ENCODE measurements at places on chromosomes 4 and X. TPM values are rescaled to one million over a fixed set of nuclear protein-coding genes. Genes with fewer than 3 reads are reported as not detected.

Gene MSN
- total RNA-seq, result 37.1 TPM

Gene BBS12
- 4.7 TPM for total RNA-seq

Gene RAB33A
- 0.88 TPM for total RNA-seq

DNA sequence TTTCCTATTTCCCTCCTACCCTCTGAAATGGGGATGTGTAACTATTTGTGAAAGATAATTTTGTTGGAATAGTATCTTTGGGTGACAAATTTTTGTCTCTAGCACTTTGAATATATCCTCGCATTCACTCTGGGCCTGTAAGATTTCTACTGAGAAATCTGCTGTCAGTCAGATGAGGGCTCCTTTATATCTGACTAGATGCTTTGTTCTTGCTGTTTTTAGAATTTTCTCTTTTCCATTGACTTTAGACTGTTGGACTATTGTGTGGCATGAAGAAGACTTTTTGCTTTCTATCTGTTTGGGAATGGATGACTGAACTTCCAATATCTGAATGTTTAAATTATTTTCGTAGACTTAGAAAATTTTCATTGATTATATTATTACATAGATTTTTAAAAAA, 54.2 kb upstream of the GRID2 start:
- H3K4me3 ChIP-seq, result no peak overlapping the region
- no peaks in the 10 kb centered on the region for H3K4me1 ChIP-seq
- no peak for DNase-seq
- no peaks in the 10 kb centered on the region for H3K36me3 ChIP-seq

DNA sequence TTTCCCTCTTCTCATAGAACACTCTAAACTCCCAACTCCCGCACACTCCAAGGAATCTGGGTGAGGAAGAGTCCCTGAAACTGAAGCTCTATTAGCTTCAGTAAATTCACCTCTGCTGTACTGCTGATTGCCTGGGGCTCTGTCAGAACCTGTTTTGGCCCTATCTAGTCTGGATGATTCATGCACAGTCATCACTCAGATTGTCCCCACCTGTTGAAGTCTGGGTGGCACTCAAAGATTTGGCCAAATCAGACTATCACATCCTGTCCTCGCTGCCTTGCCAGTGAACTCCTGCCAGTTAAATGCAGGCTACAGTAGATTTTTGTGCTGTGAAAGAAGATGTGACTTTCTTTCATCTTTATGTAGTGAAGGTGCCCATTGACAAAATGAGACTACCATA, 63.5 kb upstream of the EMCN start:
- H3K27me3 ChIP-seq, result no peaks in the 10 kb centered on the region
- H3K27ac ChIP-seq, result no peak overlapping the region
- no peaks in the 10 kb centered on the region for H3K4me1 ChIP-seq

Gene ADGRL3
- total RNA-seq, result 39.6 TPM

DNA sequence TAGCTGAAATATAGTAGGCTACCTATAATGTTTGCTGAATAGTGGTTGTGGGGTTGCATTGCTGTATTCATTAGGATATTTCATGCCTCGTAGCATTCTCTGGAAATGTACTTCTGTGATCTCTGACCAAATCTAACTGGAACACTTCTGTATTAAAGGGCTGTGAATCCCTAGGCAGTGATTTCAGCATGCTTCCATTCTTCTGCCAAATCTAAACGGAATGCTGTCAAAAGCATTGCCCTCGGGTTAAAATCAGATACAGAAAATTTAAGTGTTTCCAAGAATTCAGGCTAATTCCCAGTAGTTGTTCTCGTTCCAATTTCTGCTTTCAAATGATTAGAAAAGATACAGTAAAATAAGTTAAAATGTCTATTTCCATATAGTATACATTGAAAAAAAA, 1847.5 kb upstream of the IGFBP7 start:
- H3K4me3 ChIP-seq, result no peak overlapping the region
- no peaks in the 10 kb centered on the region for H3K36me3 ChIP-seq
- H3K27me3 ChIP-seq, result no peaks in the 10 kb centered on the region
- no peaks in the 10 kb centered on the region for H3K4me1 ChIP-seq
- H3K27ac ChIP-seq, result no peak overlapping the region

DNA sequence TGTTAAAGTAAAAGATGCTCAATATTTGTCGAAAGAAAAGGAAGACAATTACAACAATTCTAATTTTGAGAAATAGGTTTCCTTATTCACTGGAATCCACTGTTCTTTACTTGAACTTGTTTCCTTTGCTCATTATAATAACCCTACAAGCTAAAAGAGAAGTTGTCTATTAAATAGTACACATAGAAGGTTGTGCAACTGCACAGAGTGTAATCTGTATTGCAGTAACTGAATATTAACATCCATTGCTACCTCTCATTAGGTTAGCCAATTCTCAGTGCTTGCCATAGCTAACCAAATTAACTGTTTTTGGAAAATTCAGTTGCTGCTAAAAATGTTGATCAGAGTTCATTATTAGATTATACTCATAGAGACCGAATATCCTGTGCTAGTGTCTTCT, 120.0 kb downstream of the PDLIM5 start:
- no peaks in the 10 kb centered on the region for H3K4me1 ChIP-seq
- H3K27me3 ChIP-seq, result no peaks in the 10 kb centered on the region
- DNase-seq, result no peak
- H3K27ac ChIP-seq, result no peak overlapping the region

Gene NIPAL1
- 12.9 TPM for total RNA-seq

Gene DRD5
- not detected for total RNA-seq

Gene SERTM2
- 0.18 TPM for total RNA-seq

GRCh38 chr4:3283916-3284315, 8.9 kb upstream of the RGS12 start:
- H3K4me1 ChIP-seq, result peaks cover 4% of the 10 kb centered on the region
- no peaks in the 10 kb centered on the region for H3K36me3 ChIP-seq
- no peaks in the 10 kb centered on the region for H3K27me3 ChIP-seq
- no peak overlapping the region for H3K4me3 ChIP-seq
- H3K27ac ChIP-seq, result no peak overlapping the region

Gene USP46
- total RNA-seq, result 10.2 TPM

Gene BRS3
- not detected for total RNA-seq

Gene FAM149A
- 11.4 TPM for total RNA-seq

GRCh38 chrX:40085714-40086113, 12.0 kb downstream of the BCOR start:
- H3K36me3 ChIP-seq, result no peaks in the 10 kb centered on the region
- no peak overlapping the region for H3K4me3 ChIP-seq
- no peaks in the 10 kb centered on the region for H3K4me1 ChIP-seq
- DNase-seq, result no peak

DNA sequence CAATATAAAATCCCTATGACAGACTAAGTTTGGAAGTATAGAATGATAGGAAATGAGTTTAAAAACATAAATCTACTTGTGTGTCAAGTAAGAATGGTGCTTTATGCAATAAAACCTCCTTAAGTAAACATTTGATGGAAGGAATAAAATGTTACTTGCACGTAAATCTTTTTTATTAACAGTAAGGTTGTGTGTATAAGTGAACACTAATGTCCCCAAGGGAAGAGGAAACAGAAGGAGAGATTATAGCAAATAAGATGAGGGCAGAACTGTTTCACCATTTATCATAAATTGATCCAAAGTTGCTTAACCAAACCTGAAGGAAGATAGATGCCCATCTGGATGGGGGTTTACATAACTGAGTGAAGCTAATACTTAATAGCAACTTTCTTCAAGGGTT, 86.8 kb downstream of the FRMPD4 start:
- DNase-seq, result no peak
- no peak overlapping the region for H3K27ac ChIP-seq
- H3K27me3 ChIP-seq, result no peaks in the 10 kb centered on the region

Gene TDO2
- not detected for total RNA-seq

Gene RADX
- 2.9 TPM for total RNA-seq

Gene TTC29
- not detected for total RNA-seq

DNA sequence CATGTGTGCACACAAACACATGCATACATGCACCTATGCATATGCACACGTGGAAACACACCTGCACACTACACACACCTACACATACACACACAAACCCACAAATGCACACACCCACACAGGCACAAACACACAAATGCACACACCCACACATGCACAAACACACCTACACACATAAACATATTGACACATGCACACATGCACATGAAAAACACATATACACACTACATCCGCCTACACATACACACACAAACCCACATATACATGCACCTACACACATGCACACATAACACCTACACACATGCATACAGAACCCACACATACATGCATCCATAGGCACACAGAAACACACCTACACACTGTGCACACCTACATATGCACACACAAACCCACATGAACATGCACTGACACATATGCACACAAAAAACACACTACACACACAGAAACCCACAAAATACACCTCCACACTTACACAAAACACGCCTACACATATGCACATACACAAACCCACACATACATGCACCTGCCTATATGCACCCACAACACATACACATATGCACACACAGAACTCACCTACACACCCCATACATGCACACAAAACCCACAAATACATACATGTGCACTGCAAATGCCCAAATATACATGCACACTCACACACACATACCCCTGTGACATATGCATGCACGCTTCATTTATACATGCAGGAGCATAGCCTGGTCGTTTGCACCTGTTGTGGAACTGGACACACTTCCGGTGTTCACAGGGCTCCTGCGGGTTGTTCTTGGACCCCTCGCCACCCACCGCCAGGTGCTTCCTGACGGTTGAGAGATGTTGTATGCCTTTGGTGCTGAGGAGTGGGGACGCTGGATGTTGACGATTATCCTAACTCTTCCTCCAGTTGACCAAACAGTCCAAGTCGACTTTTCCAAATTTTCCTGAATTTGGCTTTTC, 22.1 kb downstream of the CD99 start:
- peaks cover 19% of the 10 kb centered on the region for H3K4me1 ChIP-seq
- H3K27me3 ChIP-seq, result no peaks in the 10 kb centered on the region
- no peak overlapping the region for H3K4me3 ChIP-seq
- no peak overlapping the region for H3K27ac ChIP-seq
- DNase-seq, result no peak

Gene SPIN4
- total RNA-seq, result 2.3 TPM

DNA sequence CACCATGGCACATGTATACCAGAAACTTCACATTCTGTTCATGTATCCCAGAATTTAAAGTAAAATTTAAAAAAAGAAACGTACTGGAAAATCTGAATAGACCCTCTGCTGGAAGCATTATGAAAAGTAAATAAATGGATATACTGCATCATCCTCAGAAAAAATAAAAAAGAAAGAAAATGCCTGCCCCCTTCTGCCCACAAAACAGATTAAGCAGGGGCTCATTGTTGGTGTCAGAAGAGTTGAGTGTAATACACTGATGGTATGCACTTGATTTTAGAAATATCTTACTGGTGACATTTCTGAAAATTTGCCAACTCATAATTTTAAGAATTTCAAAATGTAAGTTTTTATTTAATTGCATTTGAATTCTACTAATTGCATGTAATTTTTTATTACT, 77.8 kb downstream of the LRP2BP start:
- H3K4me3 ChIP-seq, result no peak overlapping the region
- no peak for DNase-seq
- H3K4me1 ChIP-seq, result no peaks in the 10 kb centered on the region
- no peak overlapping the region for H3K27ac ChIP-seq
- no peaks in the 10 kb centered on the region for H3K36me3 ChIP-seq

DNA sequence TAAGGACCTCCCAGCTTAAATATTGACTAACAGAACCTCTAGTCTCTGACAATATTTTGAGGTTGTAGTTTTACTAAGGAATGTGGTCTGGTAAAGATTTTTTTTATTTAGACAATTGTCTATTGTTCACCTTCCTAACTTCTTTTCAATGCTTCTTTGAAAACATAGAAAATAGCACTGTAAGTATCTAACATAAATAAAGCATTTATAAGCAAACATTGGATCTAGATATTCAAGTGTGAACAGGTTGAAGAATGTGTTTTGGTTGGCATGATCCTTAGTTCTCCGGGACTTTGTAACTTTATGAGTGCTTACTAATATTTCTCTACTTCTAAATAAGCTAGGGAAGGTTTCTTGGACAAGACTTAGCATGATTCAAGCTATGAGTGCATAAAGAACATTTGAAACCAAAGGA, 285.4 kb upstream of the ARSJ start:
- no peak for DNase-seq
- H3K36me3 ChIP-seq, result no peaks in the 10 kb centered on the region

DNA sequence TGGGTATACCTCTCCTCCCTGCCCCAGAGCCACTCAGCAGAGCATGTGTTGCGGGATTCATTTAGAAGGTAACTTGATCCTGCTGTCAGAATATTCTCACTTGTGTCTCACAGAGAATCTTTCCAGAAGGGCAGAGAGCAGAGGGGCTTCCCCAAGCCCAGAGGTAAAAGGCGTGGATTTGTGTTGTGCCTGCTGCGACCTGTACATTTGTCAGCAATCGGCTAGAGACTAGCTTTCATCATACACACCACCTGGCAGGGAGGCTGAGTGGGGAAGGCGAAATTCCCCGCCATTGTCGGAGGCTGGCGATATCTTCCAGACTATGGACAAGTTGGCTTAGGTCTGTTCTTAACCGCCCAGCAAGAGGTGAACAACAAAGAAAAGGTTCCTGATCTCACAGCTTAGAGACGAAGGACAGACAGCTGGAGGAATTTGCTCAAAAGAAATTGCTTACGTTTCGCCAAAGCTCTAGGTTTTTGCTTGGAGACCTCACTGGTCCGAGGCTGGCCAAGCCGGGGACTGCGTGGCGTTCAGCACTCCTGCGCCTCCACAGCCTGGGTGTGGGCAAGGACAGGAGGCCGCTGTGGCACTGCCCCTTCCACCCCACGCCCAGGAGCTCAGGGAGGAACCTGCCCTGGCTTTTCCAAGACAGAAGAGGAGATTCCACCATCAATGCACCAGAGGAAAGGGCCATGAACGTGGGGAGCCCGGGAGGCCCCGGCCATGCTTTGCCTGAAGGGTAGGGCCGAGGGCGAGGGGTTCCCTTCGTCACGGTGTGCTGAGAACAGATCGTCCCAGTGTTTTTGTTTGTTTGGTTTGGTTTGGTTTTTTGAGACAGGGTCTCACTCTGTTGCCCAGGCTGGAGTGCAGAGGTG, 69.4 kb downstream of the DCTD start:
- H3K27me3 ChIP-seq, result no peaks in the 10 kb centered on the region
- no peaks in the 10 kb centered on the region for H3K4me1 ChIP-seq
- H3K36me3 ChIP-seq, result no peaks in the 10 kb centered on the region
- H3K27ac ChIP-seq, result no peak overlapping the region

Gene HS6ST2
- not detected for total RNA-seq

- H3K36me3 ChIP-seq, result no peaks in the 10 kb centered on the region
- DNase-seq, result no peak
- no peaks in the 10 kb centered on the region for H3K27me3 ChIP-seq
- no peak overlapping the region for H3K4me3 ChIP-seq
Observed at GRCh38 chrX:133781174-133781573, 204.2 kb downstream of the GPC3 start.

- no peaks in the 10 kb centered on the region for H3K27me3 ChIP-seq
- no peaks in the 10 kb centered on the region for H3K4me1 ChIP-seq
Observed at GRCh38 chrX:132071254-132071653, 48.2 kb downstream of the STK26 start.

- no peaks in the 10 kb centered on the region for H3K36me3 ChIP-seq
- H3K4me1 ChIP-seq, result no peaks in the 10 kb centered on the region
- no peak overlapping the region for H3K4me3 ChIP-seq
- DNase-seq, result no peak
Observed at GRCh38 chr4:81528200-81528599, 56.5 kb upstream of the RASGEF1B start.
